ENCODE measurements at places on chromosomes 5 and 9. TPM values are rescaled to one million over a fixed set of nuclear protein-coding genes. Genes with fewer than 3 reads are reported as not detected.

GRCh38 chr5:71693828-71694427 lies 25.1 kb upstream of the CARTPT start:
- DNase-seq = no peak

The MOB3B gene
- 0.85 TPM for total RNA-seq

- no peak for DNase-seq
Observed at GRCh38 chr9:104987743-104988142, 59.8 kb upstream of the ABCA1 start.

DNA sequence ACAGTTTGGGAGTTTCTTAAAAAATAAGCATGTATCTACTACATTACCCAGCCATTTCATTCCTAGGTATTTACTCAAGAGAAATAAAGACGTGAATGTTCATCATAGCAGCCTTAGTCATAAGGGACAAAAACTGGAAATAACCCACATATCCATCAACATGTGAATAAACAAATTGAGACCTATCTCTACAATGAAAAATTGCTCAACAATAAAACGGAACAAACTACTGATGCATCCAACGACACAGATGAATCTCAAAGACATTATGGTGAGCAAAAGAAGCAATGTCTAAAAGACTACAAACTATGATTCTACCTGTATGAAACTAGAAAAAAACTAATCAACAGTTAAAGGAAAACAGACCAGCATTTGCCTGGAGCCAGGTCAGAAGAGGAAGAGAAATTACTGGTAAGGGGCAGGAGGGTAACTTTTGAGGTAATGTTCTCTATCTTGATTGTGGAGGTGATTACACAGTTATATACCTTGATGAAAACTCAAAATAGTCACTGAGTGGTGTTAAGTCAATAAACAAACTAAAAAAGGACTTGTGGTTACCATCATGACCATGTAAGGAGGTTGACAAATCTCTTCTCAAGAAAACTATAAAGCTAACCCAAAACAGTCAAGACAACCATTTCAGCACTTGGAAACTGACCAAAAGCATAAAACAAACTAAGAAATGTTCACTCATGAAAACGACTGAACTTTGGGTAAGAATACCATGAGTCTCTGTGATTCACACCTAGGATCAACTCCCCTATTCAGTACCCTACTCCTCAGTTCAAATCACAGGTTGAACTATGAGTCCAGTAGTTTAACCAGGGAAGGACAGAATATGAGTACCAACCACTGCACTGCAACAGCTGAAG lies 10.4 kb downstream of the UIMC1 start:
- DNase-seq = peak; percentile 70

The GARIN3 gene
- total RNA-seq = not detected

The PCDHGA5 gene
- 0.74 TPM for total RNA-seq

The MAP1B gene
- 134 TPM for total RNA-seq

GRCh38 chr9:89538871-89539270 lies 41.0 kb upstream of the SEMA4D start:
- DNase-seq = no peak

- no peak for DNase-seq
Observed at GRCh38 chr5:103451261-103451660, 111.3 kb downstream of the NUDT12 start.

The LCP2 gene
- 2.4 TPM for total RNA-seq

GRCh38 chr9:90057361-90057760 lies 452.5 kb downstream of the GADD45G start:
- DNase-seq = no peak

The RAB3C gene
- 0.17 TPM for total RNA-seq

GRCh38 chr9:119639287-119639955 lies 270.2 kb upstream of the BRINP1 start:
- peak; percentile 2 for DNase-seq

DNA sequence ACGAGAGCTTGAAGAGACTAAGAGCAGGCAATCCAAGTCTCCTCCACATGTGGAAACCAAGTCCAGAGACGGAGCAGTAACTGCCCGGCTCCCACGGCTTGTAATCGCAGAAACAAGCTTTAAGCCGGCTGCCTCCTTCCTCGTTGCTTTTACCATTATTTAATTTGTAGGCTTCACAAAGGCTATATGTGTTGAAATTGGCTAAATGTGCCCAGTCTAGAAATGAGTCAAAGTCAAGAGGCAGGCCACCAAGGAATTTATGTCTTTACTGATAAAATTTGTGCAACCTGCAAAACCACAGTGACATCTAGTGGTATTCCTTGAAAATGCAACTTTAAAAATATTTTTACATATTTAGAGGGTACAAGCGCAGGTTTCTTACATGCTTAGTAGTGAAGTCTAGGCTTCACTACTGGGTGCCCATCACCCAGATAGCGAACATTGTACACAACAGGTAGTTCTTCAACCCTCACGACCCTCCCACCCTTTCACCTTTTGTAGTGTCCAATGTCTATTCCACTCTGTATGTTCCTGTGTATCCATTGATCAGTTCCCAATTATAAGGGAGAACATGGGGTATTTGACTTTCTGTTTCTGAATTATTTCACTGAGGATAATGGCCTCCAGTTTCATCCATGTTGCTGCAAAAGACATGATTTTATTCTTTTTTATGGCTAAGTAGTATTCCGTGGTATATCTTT lies 33.5 kb upstream of the EBF1 start:
- DNase-seq = peak; percentile 72

GRCh38 chr5:91139572-91140200 lies 243.4 kb downstream of the ARRDC3 start:
- DNase-seq = no peak

DNA sequence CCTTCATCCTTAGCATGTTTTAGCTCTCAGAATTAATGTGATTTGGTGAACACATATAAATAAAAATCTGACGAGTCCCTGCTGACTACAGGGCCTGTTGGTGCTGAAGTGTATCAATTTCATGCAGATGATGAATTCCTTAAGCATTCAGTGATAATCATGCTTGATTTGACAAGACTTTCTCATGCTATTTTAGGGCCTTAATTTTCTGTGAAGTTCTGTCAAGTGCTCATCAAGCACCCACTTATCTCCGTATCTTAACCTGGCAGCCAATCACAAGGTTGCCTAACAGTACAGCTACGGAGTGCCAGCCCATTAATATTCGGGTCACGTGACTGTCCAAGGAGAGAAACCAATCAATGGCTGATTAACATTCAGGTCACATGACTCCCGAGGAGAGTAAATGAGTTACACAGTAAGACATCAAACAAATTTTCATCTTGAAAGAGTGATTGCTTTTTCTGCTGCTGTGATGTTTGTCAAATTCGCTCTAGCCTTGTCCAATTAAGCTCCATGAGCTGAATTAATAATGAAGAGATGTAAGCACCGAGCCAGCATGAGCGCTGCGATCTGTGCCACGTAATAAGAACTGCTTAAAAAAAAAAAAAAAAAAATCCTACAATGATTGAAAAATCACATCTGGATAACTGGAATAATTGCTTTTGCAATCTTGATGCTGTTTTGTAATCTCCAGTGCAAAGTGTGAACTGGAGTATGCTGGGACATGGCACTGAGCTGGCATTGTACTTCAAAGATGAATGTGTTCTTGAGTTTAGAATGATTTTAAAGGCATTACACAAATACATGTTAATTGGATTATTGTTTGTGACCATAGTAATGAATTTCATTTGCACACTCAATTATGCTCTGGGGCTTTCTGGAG lies 104.3 kb upstream of the SPATA31D4 start:
- no peak for DNase-seq

The PRUNE2 gene
- total RNA-seq = 7.8 TPM

DNA sequence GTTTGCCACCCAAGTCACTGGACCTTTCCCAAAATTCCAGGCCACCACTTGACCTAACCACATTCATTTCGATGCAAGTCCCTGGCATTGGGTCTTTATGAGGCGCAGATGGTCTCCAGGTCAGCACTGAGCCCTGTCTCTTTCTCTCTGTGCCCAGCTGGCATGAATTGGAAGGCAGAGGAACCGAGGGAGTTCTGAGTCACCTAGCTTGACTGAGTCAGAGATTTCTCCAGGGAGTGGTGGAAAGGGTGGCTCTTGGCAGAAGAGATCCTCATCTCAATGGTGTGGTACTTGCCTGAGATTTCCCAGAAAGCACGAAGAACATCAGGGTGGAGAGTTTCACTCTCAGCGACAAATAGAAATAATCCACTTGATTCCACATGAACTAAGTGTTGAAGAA lies 43.8 kb downstream of the WDR36 start:
- DNase-seq = no peak

DNA sequence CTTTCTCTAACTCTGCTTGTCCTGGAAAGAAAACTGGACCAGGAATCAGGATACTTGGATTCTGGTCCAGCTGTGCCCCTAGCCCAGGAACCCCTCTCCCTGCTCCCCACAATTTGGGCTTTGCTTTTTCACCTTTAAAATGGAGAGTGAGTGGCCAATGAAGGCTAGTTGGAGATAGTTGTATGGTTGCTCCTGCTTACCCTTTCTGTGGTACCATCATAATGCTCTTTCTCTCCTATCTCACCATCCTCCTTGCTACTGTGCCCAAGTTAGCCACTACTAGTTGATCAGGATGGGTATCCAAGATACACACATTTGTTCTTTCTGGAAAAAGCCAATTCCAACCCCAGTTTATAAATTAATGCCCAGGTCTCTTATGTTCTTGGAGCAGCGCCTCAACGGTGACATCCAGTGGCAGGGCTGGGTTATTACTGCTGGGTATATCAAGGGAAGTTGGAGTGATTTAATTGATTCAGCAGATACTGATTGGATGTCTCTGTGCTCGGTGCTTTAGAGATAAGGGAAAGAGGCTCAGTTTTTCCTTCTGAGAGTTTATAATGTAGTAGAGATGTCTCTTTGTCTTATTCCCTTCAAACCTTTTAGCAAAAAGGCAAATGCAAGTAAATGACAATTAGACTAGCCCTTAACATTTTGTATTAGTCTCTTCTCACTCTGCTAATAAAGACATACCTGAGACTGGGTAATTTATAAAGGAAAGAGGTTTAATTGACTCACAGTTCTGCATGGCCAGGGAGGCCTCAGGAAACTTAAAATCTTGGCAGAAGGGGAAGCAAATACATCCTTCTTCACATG lies 38.5 kb downstream of the FAXDC2 start:
- peak; percentile 90 for DNase-seq

DNA sequence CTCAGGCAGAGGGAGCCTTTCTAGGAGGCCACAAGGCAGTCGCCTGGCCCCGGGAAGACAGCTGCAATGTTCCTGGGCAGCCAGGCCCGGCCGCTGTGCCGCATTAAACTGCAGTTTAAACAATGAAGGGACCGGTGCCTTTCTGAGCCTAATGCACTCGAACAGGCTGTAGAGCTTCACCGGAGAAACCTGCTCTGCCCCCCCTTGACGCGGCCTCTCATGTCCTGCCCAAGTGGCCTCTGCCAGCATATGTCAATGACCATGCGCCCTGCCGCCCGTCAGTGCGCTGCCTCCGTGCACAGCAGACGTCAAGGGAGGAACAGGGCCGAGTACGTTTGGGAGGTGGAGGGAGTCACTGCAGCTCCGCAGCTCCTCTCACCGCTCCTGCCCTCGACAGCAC lies 38.4 kb upstream of the BARHL1 start:
- DNase-seq = no peak

- DNase-seq = no peak
Observed at GRCh38 chr9:104868687-104869404, 59.1 kb downstream of the ABCA1 start.

The PCDHA1 gene
- total RNA-seq = 0.17 TPM

- no peak for DNase-seq
Observed at GRCh38 chr9:78386773-78387172, 89.8 kb downstream of the PSAT1 start.

GRCh38 chr5:178241688-178242231 lies 9.2 kb upstream of the PHYKPL start:
- no peak for DNase-seq

The SPINK6 gene
- total RNA-seq = not detected

- DNase-seq = no peak
Observed at GRCh38 chr5:87233143-87233542, 34.5 kb upstream of the RASA1 start.

The C5orf58 gene
- not detected for total RNA-seq

- DNase-seq = peak; percentile 61
Observed at GRCh38 chr5:64958757-64959391, 190.1 kb downstream of the CWC27 start.

DNA sequence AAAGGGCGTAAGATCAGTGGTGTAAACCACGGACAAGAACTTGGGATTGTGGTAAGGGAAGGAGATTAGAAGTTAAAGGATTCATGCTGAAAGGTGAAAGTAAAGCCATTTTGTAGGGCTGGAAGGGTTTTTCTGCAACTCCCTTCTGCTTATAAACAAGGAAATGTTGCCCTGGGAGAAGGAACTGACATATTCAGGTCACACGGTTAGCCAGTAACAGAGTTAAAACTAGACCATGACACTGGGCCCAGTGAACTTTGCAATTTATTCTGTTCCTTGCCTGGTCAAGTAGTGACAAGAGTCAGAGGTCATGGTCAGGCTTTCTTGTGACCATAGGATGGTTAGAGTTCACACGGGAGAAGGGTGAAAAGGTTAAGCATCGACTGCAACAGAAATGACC lies 323.3 kb downstream of the DMRT2 start:
- DNase-seq = no peak

DNA sequence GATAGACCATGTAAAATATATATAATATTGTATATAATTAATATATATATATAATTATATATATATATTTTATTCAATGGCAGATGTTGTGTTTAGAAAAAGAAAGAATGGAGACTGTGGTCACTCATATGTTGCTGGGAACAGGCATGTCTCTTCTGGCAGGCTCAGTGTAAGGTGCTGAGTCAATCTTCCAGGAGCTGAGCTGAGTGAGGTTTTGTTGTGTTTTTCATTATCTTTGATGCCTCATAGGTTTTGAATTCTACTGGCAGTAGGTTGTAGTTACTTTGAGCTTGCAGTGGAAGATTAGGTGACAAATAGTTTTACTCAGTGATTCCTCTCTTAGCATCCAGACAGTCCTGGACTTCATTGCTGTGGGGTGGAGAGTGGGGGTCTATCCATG lies 561.3 kb downstream of the IRX1 start:
- no peak for DNase-seq

DNA sequence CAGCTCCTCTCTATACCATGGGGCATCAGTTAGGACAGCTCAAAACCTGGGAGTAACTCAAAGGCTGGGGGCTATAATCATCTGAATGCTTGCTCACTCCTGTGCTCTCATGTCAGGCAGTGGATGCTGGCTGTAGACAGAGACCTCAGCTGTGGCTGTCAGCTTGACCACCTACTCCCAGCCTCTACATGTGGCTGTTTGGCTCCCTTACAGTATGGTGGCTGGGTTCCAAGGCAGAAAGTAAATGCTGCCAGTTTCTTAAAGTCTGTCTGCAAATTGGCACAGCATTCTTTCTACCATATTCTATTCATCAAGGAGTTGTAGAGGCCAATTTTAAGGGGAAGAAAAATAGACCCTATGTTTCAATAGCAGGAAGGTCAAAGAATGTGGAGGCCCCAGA lies 66.9 kb downstream of the TMC1 start:
- DNase-seq = no peak

- DNase-seq = no peak
Observed at GRCh38 chr9:28053096-28053777, 480.0 kb upstream of the C9orf72 start.
